ENCODE measurements at places on chromosomes 13 and 19.

DNA sequence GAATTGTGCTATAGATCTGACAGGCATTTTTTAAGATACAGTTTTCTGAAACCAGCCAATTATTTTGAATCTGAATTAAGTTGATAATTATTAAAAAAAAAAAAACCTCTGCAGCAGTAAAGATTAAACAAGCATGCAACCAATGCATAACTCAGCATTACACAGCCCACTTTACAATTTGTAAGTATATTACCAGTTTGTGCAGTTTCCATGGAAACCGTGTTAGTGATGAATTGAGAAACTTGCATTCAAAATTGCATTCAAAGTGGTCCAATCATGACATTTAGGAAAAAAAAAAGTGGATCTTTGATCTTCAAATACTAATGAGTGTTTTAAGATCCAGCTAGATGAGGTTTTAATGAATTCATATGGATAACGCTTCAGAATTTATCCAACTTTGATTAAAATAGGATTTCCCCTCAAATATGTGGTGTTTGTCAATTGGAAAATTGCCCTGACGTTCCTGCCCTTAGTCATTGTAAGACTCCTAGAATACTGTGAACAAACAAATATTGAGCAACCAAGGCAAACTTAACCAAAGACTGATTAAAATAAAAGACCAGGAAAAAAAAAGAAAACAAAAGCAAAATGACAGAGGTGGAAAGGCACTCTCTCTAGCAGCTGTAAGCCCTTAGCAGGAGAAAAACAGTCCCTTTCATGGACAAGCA lies 314.8 kb upstream of the MAB21L1 start:
- DNase-seq, result no peak

DNA sequence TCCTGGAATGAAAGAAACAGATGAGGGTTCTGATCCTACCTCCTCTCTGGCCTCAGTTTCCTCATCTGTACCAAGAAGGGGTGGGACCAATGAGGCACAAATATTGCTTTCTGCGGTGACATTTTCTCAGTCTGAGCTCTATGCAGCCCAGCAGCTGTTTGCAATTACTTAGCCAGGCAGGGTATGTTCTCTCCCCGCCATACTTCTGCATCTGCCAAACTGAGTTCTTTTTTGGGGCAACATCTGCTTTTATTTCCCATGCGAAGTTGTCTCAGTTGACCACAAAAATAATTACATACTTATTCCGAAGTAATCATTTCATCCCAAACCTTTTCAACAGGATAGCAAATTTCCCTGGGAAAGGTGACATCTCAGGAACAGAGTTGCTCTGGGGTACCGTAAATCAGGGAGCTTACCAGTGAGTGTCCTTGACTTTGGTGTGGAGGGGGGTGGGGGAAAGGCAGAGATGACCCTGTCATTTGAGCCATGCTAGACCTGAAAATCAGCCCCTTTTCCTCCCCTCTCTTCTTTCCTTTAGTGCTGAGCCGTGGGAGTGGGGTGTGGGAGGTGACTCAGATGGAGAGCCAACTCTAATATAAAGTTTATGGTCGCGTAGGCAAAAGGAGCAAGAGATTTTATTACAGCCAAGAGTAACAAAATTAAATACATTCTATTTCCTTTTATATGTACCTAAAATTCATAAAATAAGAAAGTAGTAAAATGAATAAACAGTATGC lies 165.7 kb upstream of the KL start:
- no peak for DNase-seq

DNA sequence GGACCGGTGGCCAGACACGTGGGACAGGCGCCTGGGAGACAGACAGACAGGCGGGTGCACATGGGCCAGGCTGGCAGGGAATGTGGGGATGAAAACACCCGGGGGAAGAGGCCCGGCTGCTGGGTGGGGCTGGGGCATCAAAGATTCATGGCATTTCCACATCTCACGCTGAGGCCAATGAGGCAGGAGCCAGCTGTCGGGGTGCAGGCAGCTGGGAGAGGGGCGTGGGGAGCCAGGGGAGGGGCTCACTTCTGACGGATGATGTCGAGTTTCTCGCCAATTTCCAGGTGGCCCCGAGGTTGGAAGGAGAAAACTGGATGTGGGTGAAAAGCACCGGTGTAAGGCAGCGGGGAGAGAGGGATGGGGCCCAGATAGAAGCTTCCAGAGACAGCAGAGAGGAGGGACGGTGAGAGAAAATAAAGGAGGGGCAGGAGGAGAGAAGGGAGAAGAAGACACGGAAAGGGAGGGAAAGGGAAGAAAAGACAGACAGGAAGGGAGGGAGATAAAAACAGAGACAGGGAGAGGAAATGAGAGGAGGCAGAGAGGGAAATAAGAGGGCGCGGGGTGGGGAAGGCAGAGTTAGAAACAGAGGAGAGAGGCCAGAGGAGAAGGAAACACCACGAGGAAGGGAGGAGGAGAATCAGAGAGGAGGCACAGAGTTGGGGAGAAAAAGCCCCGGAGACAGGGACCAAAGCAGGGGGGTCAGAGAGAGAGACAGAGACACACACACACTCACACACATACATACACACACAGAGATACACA lies 8.0 kb upstream of the CCER2 start:
- no peak for DNase-seq

DNA sequence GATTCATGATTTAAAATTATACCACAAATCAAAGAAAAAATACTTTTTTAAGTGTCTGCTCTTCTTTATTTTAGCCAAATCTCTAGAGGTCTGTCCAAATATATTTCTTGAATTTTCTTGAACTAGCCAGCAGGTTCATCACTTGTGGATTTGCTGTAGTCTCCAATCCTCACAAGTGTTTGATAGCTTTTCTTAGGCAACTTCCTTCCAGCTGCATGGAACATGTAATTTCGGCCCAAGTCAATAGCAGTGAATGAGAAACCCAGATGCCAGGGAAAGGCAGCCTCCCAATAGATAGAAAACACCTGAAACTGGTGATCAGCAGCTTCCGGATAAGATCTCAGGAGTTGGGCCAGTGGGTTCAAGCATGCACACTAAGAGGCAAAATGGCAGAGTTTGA lies 15.6 kb upstream of the RNASEH2B start:
- DNase-seq, result no peak

DNA sequence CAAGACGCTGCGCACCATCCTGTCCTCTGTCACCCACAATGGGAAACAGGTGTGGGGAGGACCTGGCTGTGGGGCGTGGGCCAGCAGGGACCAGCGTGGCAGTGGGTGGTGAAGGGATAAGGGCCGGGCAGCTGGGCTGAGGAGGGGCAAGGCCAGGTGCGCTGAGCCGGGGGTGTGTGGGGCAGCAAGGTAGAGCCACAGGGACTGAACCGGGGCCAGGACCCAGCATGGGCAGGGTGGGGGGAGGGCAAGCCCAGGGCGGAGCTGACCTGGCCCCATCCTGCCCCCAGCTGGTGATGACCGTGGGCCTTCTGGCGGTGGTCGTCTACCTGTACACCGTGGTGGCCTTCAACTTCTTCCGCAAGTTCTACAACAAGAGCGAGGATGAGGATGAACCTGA lies 37.7 kb downstream of the MAP4K1 start:
- DNase-seq, result no peak

GRCh38 chr19:12873891-12874745 lies 7.1 kb downstream of the DNASE2 start:
- DNase-seq, result no peak

DNA sequence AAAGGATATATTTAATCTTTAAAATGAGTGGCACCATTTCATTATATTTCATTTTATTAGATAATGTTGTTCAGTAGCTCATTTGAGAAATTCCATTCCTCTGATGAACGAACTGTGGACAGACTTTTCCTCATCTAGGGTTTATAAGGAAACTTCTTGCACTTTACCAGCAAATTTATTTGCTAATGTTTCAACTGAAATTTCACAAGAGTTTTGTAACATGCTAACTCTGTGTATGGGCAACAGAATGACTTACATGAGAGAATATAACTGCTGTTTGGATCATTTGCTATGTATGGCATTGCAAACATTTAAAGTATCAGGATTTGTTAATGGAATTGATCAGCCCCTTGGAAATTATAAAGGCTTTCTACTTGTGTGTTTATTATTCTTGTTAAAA lies 3.7 kb upstream of the IRS2 start:
- DNase-seq, result no peak

GRCh38 chr19:13493516-13494310 lies 12.6 kb downstream of the CACNA1A start:
- no peak for DNase-seq

GRCh38 chr13:58446979-58447378 lies 815.4 kb downstream of the PCDH17 start:
- DNase-seq, result no peak

DNA sequence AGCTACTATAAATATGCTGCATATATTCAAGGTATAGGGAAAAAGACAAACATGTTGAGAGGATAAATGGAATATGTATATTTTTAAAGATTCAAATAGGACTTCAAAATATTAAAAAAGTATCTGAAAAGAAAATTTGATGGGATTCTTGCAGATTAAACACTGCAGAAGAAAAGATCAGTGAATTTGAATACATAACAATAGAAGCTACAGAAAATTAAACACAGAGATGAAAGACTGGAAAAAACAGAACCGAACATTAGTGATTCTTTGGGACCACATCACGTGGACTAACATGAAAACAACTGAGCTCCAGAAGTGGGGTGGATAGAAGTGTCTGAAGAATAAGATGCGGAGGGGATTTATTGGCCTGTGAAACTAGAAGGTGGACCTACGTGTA lies 217.2 kb downstream of the RFC3 start:
- DNase-seq, result no peak

- no peak for DNase-seq
Observed at GRCh38 chr13:87280139-87280538, 391.0 kb upstream of the SLITRK5 start.

DNA sequence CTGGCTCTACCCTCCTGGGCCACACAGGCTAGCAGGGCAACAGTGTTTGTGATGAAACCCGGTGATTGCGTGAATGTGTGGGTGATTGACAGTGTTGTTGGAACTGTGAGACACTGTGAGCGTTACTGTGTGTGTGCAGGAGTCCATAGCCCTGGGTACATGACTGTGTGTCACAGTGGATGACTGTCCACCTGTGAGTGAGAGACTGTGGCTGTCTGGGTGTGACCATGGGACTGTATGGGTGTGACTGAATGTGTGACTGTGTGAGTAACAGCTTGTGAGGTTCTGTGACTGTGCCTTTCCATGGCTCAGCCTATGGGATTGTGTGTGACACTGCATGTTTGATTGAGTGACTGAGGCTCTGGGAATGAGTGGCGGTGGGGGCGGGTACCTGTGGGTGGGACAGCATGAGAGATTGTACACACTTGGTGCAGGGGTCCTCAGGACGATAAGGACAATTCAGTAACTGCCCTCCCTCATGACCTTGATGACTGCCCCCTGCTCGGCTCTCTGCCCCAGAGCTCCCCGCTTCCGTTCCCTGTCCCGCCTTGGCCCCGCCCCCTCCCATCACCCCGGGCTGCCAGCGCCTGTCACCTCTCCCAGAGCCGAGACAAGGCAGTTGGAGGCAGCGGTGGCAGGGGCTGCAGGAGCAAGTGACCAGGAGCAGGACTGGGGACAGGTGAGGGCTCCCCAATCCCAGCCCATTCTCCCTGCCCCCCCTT lies at the start of gene GIPR:
Gene GIPR (plus strand): TSS at position 602 of the 722 bp plus-strand sequence. CDS start 1,300 bp downstream, outside the sequence.
- DNase-seq, result peak; percentile 60

GRCh38 chr19:42272535-42272897 lies 3.5 kb downstream of the CIC start:
- no peak for DNase-seq

DNA sequence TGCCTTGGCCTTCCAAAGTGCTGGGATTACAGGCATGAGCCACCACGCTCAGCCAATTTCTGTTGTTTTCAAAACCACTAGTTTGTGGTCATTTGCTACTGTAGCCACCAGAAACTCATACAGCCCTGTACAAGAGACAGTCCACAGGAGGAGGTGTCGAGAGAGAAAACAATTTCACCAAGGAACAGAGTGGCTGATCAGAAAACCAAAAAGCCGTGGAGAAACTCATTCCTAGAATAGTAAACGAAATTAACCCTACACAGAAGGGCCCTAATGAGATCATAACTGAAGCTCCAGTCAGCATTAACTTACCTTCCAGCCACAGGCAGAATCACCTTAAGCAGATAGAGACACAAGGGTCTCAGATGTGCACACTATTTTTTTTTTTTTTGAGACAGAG lies 3.8 kb upstream of the CCDC124 start:
- DNase-seq, result no peak

DNA sequence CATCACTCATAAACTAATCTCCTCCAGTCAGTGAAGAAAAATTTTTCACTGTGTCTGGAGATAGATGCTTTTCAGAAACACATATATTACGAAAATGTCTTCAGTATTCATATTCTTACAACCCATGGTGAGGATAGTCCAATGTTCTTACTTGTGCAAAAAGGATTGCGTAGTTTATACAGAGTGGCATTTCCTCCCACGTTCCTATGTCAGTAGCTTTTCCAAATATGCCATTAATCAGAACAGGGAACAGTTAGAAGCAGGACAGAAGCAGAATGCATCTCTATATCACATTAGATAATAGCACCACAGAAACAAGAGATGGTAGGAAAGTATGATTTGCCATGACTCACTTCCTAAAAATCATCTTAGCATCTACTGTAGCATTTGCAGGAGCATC lies 282.9 kb downstream of the SLITRK5 start:
- no peak for DNase-seq

DNA sequence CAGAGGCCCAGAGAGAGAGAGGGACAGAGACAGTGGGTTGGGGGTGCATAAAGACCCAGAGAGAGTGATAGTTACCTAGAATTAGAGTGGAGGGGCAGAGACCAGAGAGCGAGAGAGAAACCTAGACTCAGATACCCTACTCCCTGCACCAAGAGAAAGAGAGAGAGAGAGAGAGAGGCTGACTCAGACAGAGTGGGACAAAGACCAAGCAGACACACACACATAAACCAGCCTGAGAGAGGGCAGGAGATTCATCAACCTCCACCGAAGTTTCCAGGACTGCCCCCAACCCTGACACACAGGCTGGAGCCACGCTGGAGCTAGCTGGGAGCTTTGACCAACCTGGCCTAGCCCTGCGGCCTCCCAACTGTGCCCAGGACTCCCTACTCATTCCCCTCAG lies 12.9 kb downstream of the SYT3 start:
- DNase-seq, result no peak

- DNase-seq, result peak; percentile 45
Observed at GRCh38 chr19:49997709-49998108, 27.5 kb downstream of the VRK3 start.

DNA sequence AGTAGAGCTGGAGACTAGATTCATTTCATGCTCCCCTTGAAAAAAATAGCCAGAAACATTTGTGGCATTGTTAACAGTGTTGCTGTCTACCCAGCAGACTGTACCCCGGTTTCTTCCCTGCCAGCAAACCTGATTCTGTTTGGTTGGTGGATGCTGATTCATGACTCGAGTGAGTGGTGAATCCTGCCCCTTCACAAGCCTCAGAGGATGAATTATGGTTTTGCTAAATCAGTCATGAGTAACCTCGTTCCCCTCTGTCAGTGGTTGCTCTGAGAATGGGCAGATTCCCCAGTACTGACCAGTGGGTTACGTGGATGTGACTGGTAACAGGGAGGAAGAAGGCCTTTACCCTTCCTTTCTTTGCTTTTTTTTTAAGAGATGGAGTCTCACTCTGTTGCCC lies 10.1 kb downstream of the NLRP12 start:
- no peak for DNase-seq

DNA sequence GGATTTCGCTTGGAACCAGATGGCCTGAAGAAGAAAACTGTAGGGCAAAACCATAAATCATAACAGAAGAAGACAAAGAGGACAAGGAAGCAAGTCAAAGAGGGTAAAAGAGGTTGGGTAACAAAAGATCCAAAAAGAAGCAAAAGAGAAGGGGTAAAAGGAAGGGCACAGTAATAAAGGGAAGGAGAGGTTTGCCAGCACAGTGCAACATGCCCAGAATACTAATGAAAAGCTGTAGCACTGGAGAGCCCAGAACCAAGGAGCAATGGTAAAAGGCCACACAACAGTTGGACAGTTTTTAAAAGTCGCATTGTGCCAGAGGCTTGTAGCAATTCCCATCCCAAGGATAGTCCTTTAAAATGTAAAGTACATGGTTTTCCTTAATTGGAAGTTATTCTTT lies 506.6 kb downstream of the PCDH9 start:
- no peak for DNase-seq
